Esophagus (tissue), 2 donors: ENCODE measurements at places on chromosomes 13 and 19. TPM values are rescaled to one million over a fixed set of nuclear protein-coding genes. Genes with fewer than 3 reads are reported as not detected.

The ZNF226 gene
- 11.5 TPM for polyA plus RNA-seq

The CLDN10 gene
- 2.5 TPM for polyA plus RNA-seq

The KLK15 gene
- polyA plus RNA-seq: not detected

The FZR1 gene
- 23.0 TPM for polyA plus RNA-seq

The ITPKC gene
- polyA plus RNA-seq: 57.4 TPM

The PAN3 gene
- polyA plus RNA-seq: 7.0 TPM

The CTXN1 gene
- polyA plus RNA-seq: 3.0 TPM

The CGB7 gene
- polyA plus RNA-seq: 3.5 TPM

The MAMSTR gene
- 1.6 TPM for polyA plus RNA-seq

The SELENOV gene
- not detected for polyA plus RNA-seq

The ZNF296 gene
- polyA plus RNA-seq: 7.6 TPM

The PPP1R13L gene
- 233 TPM for polyA plus RNA-seq

The FPR1 gene
- 0.49 TPM for polyA plus RNA-seq

The GJA3 gene
- 0.75 TPM for polyA plus RNA-seq

The ZNF529 gene
- 2.4 TPM for polyA plus RNA-seq

The NFKBIB gene
- polyA plus RNA-seq: 44.0 TPM

The SOX1 gene
- polyA plus RNA-seq: not detected

The ZNRF4 gene
- polyA plus RNA-seq: not detected
